Thoracic aorta (tissue), 2 donors: ENCODE measurements at places on chromosomes 7 and 10. TPM values are rescaled to one million over a fixed set of nuclear protein-coding genes. Genes with fewer than 3 reads are reported as not detected.

DNA sequence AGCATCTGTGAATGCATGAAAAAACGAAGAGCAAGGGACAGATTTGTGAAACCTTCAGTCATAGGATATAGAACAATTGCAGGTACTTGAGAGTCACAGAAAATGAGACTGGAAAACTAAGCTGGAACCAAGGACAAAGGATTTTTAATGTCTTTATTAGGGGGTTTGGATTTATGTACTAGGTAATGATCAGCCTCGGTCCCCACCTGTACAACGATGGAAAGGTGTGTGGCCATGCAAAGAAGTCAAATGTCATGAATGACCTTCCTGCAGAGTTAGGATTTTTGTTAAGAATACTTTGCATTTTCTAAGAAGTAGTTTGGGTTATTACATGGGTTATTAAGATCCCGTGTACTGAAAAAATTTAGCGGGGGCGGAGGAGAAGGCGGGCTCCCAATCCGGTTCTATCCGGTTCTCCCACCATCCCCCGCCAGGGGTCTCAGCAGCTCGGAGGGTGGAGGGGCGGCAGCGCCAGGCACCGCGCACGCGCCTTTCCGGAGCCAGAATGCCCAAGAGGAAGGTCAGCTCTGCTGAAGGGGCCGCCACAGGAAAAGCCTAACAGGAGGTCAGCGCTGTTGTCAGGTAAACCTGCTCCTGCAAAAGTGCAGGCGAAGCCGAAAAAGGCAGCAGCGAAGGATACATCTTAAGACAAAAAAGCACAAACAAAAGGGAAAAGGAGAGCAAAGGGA, 327.5 kb upstream of the PLXDC2 start:
- no peak for DNase-seq

SLK gene
- total RNA-seq: 91.2 TPM

- no peak for DNase-seq
These were observed 175.4 kb upstream of the AHR start for GRCh38 chr7:17123020-17123419.

DNA sequence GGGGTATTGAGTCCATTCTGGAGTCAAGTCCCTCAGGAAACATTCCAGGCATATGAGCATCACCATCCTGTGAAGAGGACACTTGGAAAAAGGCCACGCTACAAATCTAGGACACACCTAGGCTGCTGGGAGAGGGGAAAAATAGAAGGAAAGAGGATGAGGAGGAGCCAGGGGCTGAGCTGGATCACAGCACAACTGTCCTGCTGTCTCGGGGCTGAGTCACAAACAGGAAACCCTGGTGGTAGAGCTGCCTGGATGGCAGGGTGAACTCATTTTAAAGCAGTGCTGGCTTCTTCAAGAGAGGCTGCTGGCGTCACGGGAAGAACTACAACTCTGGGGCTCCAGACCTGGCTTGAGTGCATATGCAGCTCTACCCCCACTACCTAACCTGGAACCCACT, 151.5 kb downstream of the RNF216 start:
- no peak for DNase-seq

- peak; percentile 73 for DNase-seq
These were observed 6.2 kb downstream of the CALHM2 start for GRCh38 chr10:103445767-103446567.

GRCh38 chr10:132559538-132559937, 22.0 kb downstream of the INPP5A start:
- DNase-seq: no peak

FAM131B gene
- 2.3 TPM for total RNA-seq

GRCh38 chr7:29848941-29849340, 42.6 kb downstream of the WIPF3 start:
- no peak for DNase-seq

MYL7 gene
- total RNA-seq: not detected

DNA sequence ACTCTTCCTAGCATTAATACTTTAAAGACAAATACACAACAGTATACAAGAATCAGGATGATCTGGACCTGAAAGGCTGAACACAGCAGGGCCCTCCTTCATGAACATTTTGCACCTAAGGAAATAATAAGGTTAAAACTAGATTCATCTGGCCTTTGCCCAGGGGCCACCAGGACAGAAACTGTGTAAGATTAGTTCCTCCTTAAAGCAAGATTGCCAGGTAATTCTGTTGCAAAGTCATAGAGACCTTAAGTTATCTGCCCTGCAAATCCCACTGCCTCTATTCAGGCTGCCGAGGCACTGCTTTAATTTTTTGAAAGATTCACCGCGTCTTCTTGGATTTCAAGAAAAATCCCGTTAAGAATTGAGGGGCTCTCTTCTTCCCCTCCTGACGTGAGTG, 1.6 kb upstream of the KIAA1217 start:
- no peak for DNase-seq

A1CF gene
- not detected for total RNA-seq

CFAP46 gene
- not detected for total RNA-seq

MEOX2 gene
- 9.9 TPM for total RNA-seq

GRCh38 chr10:86085136-86085535, 281.5 kb downstream of the GRID1 start:
- DNase-seq: no peak

DNA sequence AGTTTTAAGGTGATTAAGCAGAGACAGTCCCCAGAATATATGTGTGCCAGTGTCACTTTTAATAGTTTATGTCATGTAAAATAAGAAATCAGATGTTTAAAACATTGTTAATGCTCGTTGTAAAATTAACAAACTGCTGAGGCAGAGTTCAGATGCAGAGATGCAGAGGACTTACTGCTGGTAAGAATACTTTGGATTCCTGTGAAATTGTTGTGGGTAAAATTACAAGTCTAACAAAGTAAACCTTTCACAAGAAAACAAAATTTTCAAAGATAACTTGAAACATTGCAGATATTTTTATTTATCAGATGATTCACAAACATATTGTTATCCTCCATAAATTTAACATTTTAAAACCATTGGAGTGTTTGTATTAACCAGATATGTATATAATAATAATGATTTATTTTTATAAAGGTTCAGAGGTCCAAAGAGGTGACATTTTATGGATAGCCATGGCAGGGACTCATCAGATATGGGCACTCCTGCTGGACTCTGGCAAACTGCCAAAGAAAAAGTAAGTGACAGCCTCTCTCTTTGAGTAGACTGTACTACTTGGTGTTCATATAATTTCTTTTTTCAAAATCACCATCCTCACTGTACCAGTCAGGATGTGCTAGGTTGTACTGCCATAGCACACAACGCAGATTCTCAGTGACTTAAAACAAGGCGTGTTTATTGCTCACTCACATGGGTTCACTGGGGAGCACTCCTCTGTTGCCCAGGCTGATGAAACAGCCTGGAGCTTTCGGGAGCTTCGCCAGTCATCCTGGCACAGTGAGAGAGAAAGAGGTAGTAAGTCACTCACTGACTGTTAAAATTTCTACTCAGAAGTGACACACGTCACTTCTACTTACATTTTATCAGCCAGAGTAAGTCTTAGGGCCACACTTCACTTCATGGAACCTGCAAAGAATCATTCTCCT, 43.5 kb downstream of the NHLRC2 start:
- no peak for DNase-seq

DNA sequence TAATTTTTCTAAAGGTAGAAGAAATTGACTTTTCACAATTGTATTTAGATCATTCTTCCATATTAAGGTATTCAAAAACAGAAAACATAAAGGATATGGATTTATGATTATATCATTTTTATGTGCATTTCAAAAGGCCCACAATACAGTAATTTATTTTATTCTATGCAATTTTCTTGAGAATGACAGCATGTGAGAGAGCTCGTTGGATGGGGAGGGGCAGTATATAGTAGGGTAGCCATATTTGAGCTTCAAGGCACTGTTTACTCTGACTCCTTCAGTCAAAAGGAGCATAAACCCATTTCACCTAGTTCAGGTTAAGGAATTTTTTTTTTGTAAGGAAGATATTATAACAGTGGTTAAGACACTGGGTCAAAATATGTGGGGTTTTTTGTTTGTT, 140.8 kb upstream of the KAT6B start:
- DNase-seq: no peak

DNA sequence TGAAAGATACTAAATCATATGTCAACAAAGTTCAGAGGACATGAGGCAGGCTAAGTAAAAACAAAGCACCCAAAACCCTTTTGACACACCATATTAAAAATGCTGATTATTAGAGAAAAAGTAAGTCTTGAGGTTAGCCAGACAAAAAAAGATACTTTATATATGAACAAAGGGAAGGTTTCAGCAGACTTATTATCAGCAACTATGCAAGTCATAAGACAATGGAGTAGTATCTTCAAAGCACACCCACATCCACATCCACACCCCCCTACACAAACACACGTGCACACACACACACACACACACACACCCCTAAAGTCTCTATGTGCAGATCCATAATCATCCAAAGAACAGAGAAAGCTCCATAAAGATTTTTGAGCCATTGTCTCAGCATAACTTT, 1373.9 kb upstream of the CELF2 start:
- DNase-seq: no peak

DNA sequence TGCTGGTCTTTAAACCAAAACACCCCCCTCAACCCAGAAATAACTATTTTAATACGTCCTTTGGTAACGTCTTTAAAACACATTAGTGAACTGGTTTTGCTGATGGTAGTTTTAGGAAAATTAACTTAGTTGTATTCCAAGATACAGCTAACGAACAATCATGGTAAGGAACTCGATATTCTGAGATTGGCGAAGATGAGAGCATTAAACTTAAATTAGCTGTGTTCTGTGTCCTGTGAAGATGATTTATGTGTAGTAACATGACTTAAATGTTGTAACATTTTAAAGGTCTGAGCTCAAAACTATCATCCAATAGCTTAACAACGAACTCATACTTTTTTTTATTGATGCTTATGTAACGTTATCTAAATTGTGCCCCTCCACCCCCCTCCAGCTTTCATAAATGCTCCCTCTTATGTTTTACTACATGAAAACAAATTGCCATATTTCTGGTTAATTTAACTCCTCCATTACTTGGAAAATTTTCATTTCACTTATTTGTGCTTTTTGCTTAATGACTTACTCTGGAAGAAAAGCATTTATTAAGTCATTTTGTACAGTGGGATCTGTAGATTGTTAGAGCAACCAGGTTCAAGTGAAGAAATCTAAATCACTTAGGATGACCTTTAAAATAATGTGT, 1.7 kb downstream of the SDK1 start:
- DNase-seq: no peak

DNA sequence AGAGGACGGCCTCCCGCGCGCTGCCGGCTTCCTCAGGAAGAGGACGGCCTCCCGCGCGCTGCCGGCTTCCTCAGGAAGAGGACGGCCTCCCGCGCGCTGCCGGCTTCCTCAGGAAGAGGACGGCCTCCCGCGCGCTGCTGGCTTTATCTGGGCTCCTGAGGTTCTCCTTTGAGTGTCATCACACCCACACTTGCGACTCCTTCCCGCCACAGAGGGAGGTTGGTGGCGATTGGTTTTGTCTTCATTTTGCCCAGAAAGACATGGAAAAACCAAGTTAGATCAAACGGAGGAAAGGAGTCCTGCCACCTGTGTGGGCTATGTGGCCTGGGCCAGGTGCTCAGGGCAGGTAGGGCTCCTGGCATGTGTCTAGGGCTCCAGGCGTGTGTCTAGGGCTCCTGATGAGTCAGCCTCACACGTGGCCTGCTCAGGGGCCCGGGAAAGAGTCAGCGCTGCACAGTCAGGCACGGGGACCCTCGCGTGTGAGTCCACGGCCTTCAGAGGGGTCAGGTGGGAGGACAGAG, 138.0 kb downstream of the VIPR2 start:
- no peak for DNase-seq

- DNase-seq: no peak
These were observed 217.2 kb downstream of the XPNPEP1 start for GRCh38 chr10:109706026-109706560.

ZNF503 gene
- 28.8 TPM for total RNA-seq

DNA sequence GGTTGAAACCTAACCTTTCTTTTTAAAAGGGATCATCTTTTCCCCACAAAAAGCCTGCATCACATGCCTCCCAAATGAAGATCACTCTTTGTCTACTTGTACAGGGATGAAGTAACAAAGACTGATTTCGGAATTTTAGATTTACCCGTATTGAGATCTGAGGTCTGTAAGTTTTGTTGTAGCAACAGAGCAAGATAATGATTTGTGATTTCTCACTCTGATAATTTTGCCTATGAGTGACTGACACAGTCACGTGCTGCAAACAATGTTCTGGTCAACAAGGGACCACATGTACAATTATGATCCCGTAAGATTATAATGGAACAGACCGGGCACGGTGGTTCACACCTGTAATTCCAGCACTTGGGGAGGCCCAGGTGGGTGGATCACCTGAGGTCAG, 31.3 kb downstream of the ARL5B start:
- DNase-seq: no peak

DNA sequence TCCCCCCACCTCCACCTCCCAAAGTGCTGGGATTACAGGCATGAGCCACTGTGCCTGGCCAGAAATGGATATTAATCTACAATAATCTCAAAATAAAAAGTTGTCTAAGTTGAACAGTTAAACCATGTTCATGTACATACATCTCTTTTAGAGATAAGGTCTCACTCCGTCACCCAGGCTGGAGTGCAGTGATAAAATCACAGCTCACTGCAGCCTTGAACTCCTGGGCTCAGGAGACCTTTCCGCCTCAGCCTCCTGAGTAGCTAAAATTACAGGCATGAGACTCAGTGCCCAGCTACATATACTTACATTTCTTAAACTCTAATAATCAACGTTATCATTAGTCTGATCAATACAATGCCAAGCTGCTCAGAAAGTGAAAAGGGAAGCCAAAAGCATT, 36.2 kb downstream of the VSTM4 start:
- DNase-seq: no peak

ICA1 gene
- total RNA-seq: 9.9 TPM

DNA sequence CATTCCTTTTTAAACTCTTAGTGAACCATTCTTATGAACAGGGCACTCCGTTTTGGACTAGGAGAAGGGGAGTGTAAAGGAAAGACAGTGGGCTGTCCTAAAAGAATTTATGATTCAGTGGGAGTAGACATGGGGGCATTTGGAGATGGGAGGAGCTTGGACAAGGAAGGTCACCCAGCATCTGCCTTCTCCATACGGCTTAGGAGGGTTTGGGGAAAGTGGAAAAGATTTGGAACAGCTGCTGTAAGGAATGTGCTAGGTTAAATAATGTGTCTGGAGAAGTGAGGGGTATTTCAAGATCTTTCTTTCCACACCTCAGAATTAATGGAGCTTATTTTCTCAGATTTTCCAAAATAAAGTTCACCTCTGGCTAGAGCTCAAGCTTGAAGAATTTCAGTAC, 24.0 kb downstream of the SLC35G1 start:
- no peak for DNase-seq

- DNase-seq: no peak
These were observed 42.5 kb downstream of the STK17A start for GRCh38 chr7:43625453-43625852.

GRCh38 chr10:75672111-75672671, 240.8 kb downstream of the LRMDA start:
- no peak for DNase-seq
